ENCODE measurements at places on chromosomes 2 and 18. TPM values are rescaled to one million over a fixed set of nuclear protein-coding genes. Genes with fewer than 3 reads are reported as not detected.

GRCh38 chr2:109242654-109243331 lies 113.8 kb downstream of the SH3RF3 start:
- H3K4me1 ChIP-seq: peaks cover 19% of the 10 kb centered on the region
- H3K27ac ChIP-seq: no peak overlapping the region
- H3K4me3 ChIP-seq: no peak overlapping the region
- peak; percentile 9 for DNase-seq

- H3K36me3 ChIP-seq: no peaks in the 10 kb centered on the region
- no peaks in the 10 kb centered on the region for H3K27me3 ChIP-seq
- no peak overlapping the region for H3K27ac ChIP-seq
- H3K4me3 ChIP-seq: no peak overlapping the region
Observed at GRCh38 chr2:75512455-75513212, 48.1 kb downstream of the EVA1A start.

Gene DGKD
- 5.3 TPM for polyA plus RNA-seq

GRCh38 chr2:145186303-145186702 lies 666.4 kb upstream of the ZEB2 start:
- DNase-seq: no peak
- no peak overlapping the region for H3K27ac ChIP-seq

DNA sequence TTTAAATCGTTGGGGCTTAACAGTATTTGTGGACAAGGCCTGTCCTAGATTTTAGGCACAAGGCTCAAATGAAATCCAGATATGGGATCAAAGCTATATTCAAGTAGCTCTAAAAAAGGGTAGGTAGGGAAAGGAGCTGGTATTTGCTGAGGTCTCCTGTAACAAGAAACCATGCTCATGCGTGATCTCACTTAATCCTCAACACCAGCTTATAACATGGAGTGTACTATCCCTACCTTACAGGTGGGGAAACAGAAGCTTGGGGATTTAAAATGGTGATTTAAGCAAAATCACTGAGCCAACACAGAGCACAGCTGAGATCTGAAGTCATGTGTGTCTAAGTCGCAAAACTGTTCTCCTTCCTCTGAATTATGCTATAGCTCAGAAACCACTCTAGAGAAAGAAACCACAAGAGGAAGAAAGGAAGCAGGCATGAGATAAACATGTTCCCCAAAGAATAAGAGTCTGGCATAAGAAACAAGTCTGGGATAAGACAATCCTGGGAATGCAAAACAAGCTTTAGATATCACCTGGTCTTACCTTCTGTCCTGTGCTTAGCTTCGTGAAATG lies 43.1 kb downstream of the CYRIA start:
- H3K36me3 ChIP-seq: no peaks in the 10 kb centered on the region
- no peak for DNase-seq
- H3K4me1 ChIP-seq: peaks cover 2% of the 10 kb centered on the region
- H3K27ac ChIP-seq: no peak overlapping the region
- no peaks in the 10 kb centered on the region for H3K27me3 ChIP-seq

DNA sequence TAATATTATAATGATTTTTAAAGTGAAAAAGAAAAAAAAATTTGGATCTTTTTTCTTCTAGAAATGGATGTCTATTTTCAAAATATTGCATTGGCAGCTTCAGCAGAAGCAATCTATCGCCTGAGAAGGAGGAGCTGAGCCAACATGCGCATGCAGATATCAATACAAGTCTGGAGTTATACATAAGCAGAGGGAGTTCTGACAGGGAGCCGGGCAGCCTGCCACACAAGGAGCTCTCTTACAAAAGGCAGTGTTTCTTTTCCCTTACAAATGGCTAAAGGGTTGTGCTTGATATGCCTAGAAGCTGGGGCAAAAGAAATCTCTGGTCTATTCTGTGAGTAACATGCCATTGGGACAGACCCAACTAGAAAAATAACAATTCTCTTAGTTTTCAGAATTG lies 291.9 kb upstream of the TRIB2 start:
- H3K27me3 ChIP-seq: no peaks in the 10 kb centered on the region
- H3K4me1 ChIP-seq: peaks cover 2% of the 10 kb centered on the region

GRCh38 chr18:28425886-28426285 lies 249.0 kb upstream of the CDH2 start:
- no peaks in the 10 kb centered on the region for H3K36me3 ChIP-seq
- no peak overlapping the region for H3K27ac ChIP-seq
- no peaks in the 10 kb centered on the region for H3K27me3 ChIP-seq
- H3K4me3 ChIP-seq: no peak overlapping the region
- H3K4me1 ChIP-seq: no peaks in the 10 kb centered on the region
- no peak for DNase-seq

DNA sequence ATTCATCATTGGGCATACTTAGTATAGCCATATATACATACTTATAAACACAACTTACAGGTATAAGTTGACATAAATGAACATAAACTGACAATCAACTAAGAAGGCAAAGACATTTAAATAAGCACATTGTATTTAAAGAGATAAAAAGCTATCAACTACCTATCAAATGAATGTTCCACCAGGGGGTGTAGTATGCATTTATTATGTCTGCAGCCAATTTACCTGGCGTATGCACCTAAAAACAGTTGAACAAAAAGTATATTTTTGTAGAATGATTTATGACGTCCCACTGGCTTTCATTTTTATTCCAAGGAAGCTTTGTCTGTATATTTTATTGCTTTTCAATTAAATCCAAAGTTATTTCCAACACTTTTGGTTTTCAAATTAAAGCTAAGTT lies 323.5 kb downstream of the AFF3 start:
- no peaks in the 10 kb centered on the region for H3K4me1 ChIP-seq
- DNase-seq: no peak
- H3K36me3 ChIP-seq: no peaks in the 10 kb centered on the region
- no peak overlapping the region for H3K4me3 ChIP-seq
- no peaks in the 10 kb centered on the region for H3K27me3 ChIP-seq
- no peak overlapping the region for H3K27ac ChIP-seq

GRCh38 chr2:26033270-26033817 lies 540 bp upstream of the RAB10 start:
- H3K36me3 ChIP-seq: peaks cover 3% of the 10 kb centered on the region
- H3K27me3 ChIP-seq: no peaks in the 10 kb centered on the region
- H3K4me3 ChIP-seq: peak overlapping the region; percentile 80
- peak; percentile 69 for DNase-seq

DNA sequence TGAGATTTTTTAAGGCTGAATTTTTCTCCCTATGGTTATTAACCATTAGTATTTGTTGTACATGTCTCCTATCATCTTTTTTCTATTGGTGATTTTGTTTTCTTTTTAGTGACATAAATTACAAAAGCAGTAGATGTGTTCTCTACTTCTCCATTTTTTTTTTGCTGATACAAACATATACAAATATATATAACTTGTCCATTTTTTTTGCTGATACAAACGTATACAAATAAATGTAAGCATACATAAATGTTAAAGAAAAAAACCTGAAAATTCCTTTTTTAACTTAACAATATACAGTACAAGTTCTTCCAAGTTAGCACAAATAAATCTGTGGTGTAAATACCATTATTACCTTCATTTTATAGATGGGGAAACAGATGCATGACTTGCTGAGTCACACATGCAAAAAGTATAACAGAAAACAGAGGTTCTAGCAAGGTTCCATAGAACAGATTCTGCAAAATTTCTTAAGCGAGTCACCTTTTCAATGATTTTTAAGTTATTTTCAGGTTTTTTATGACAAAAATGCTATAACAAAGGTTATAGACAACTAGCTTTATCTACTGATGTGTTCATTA lies 2.1 kb downstream of the MSGN1 start:
- no peak overlapping the region for H3K27ac ChIP-seq
- H3K4me1 ChIP-seq: peaks cover 35% of the 10 kb centered on the region
- H3K36me3 ChIP-seq: no peaks in the 10 kb centered on the region
- H3K4me3 ChIP-seq: no peak overlapping the region
- H3K27me3 ChIP-seq: no peaks in the 10 kb centered on the region

- H3K4me1 ChIP-seq: no peaks in the 10 kb centered on the region
- H3K36me3 ChIP-seq: no peaks in the 10 kb centered on the region
- H3K4me3 ChIP-seq: no peak overlapping the region
- H3K27ac ChIP-seq: no peak overlapping the region
- no peak for DNase-seq
- no peaks in the 10 kb centered on the region for H3K27me3 ChIP-seq
Observed at GRCh38 chr18:64993695-64994094, 757.1 kb upstream of the CDH7 start.

DNA sequence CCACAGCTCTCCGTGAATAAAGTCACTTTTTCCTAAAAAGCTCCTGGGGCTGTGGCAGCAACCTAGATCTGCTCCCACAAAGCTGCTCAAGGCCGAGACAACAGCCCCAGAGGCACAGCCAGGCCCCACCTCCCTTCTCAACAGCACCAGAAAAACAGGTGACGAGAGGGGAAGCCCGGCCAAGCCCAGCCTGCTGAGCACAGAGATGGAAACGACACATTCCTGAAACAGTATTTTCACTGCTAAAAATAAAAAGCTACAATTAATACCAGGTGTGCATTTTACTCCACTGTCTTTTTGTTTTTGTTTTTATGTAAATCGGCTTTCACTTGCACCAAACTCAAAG lies 199.3 kb downstream of the HDAC4 start:
- H3K4me3 ChIP-seq: no peak overlapping the region
- no peak for DNase-seq

Gene CACNB4
- 0.82 TPM for polyA plus RNA-seq

- H3K27ac ChIP-seq: no peak overlapping the region
- no peaks in the 10 kb centered on the region for H3K27me3 ChIP-seq
- no peak for DNase-seq
- no peaks in the 10 kb centered on the region for H3K36me3 ChIP-seq
Observed at GRCh38 chr2:154375579-154375931, 322.9 kb upstream of the KCNJ3 start.

DNA sequence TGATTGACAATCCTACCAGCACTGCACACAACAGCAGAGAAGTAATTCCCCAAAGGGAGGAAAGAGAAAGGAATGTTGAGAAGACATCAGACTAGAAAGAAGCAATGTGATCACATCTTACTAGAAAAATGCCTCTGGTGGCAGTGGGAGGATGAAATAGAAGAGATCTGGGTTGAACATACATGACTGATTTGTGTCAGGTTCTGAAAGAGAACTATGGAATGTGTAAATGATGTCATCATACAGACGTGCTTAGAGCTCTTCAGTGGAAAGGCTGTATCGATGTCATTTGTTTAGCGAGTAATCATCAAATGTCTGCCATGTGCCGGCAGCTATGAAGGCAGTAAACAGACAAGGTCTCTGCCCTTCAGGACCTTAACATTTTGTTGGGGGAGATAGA lies 24.9 kb downstream of the GORASP2 start:
- H3K4me3 ChIP-seq: no peak overlapping the region
- no peak overlapping the region for H3K27ac ChIP-seq
- no peaks in the 10 kb centered on the region for H3K4me1 ChIP-seq

GRCh38 chr2:240295256-240296103 lies 140.0 kb upstream of the GPC1 start:
- H3K36me3 ChIP-seq: no peaks in the 10 kb centered on the region
- no peaks in the 10 kb centered on the region for H3K4me1 ChIP-seq
- no peak for DNase-seq
- no peak overlapping the region for H3K27ac ChIP-seq

DNA sequence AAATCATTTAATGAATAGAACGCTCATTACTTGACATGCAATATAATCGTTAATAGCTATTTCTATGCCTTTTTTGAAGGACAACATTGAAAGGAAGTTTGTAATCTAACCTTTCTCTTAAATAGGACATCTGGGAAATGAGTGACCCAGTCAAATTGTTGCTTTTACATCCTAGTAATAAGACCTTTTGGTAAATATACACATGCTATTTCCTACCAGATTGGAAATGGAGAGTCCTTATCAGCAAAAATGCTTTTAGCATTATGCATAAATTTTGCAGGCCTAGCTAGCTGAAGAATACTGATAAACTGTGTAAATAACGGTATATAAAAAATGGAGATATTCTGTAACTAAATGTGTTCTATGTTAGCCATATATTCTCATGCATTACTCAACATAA lies 567.3 kb upstream of the DSEL start:
- no peak overlapping the region for H3K4me3 ChIP-seq
- no peaks in the 10 kb centered on the region for H3K4me1 ChIP-seq
- no peak overlapping the region for H3K27ac ChIP-seq
- no peaks in the 10 kb centered on the region for H3K36me3 ChIP-seq
- no peaks in the 10 kb centered on the region for H3K27me3 ChIP-seq

Gene CCDC74B
- polyA plus RNA-seq: 0.60 TPM

DNA sequence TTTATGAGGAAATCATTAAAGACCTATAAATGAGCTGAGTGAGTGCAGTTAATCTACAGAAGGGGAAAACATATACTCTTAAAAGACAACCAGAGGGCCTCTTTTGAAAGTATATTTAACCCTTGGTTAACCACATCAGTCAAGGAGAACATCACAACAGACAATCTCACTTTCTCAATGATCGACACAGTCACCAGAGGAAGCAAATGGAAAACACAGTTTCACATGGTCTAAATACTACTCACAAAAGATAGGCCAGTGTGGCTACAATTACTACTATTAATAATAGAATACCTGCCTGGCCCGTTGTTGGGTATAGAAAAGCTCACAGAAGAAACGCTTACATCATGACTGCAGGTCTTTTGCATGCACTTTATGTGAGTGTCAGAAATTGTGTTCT lies 426.2 kb downstream of the NCKAP5 start:
- peaks cover 4% of the 10 kb centered on the region for H3K4me1 ChIP-seq
- no peak for DNase-seq
- H3K4me3 ChIP-seq: no peak overlapping the region
- H3K27ac ChIP-seq: no peak overlapping the region
- H3K27me3 ChIP-seq: no peaks in the 10 kb centered on the region
- no peaks in the 10 kb centered on the region for H3K36me3 ChIP-seq

Gene OBSL1
- polyA plus RNA-seq: 14.8 TPM

Measured in keratinocyte (primary cell).